ENCODE measurements at places on chromosomes 11 and 22.

DNA sequence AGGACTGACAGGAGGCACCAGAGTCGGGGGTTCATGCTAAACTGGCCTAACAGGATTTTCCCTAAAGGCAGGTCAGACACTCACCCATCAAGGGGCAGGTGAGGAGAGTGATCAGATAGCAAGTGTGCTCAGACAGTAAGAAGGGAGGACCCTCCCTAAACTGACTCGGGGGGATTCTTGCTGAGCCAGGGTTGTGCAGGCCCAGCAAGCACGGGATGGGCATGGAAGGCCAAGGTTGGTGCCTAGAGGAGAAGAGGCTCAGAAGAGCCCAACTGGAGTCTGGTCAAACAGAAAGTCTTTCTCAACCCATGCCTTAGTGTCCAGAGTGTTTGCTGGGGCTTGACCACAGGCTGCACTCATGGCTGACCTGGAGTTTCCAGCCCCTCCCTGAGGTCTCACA lies 6.2 kb upstream of the APOL1 start:
- H3K36me3 ChIP-seq: no peaks in the 10 kb centered on the region
- no peak for DNase-seq
- H3K4me3 ChIP-seq: no peak overlapping the region
- no peaks in the 10 kb centered on the region for H3K27me3 ChIP-seq

- H3K27ac ChIP-seq: no peak overlapping the region
- DNase-seq: no peak
- H3K4me3 ChIP-seq: no peak overlapping the region
- H3K36me3 ChIP-seq: no peaks in the 10 kb centered on the region
- no peaks in the 10 kb centered on the region for H3K27me3 ChIP-seq
These were observed 15.5 kb downstream of the KIAA0930 start for GRCh38 chr22:45224988-45225731.

DNA sequence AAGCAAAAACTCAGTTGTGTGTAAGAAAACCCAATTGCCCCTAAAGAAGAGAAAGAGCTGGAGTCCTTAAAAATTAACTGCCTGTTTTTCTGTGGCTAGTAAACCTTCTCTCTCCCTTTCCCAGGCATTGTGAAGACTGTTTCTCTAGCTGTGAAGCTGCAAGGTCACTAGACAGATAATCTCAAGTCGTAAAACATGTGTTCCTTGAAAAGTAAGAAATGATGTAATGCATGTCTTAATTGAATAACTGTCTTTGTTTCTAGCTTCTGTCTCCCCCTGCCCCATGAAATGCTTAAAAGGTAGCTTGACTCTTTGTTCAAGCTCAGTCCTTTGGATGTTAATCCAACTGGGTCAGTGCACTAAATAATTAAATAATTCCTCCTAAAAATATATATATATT lies 29.5 kb upstream of the FAM181B start:
- no peaks in the 10 kb centered on the region for H3K27me3 ChIP-seq
- H3K27ac ChIP-seq: no peak overlapping the region
- no peak overlapping the region for H3K4me3 ChIP-seq
- no peaks in the 10 kb centered on the region for H3K4me1 ChIP-seq
- no peaks in the 10 kb centered on the region for H3K36me3 ChIP-seq

DNA sequence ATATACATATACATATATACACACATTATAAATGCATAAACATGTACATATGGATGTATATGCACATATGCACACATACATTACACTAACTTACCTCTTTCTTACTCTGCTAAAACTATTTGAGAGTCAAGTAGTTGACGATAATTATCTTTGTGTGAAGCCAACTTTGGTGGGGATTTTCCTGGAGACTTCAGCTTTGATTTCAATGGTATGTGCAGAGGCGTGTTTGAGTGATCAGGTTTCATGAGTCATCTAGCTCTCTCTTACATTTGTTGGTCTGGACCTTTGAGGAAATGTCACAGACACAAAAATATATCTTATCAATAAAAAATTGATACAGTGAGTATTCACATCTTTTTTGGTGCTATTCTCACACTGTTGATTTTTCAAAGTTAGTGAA lies 769.1 kb upstream of the LUZP2 start:
- no peak overlapping the region for H3K27ac ChIP-seq
- peaks cover 8% of the 10 kb centered on the region for H3K4me1 ChIP-seq
- H3K27me3 ChIP-seq: no peaks in the 10 kb centered on the region
- no peak for DNase-seq
- H3K4me3 ChIP-seq: no peak overlapping the region

DNA sequence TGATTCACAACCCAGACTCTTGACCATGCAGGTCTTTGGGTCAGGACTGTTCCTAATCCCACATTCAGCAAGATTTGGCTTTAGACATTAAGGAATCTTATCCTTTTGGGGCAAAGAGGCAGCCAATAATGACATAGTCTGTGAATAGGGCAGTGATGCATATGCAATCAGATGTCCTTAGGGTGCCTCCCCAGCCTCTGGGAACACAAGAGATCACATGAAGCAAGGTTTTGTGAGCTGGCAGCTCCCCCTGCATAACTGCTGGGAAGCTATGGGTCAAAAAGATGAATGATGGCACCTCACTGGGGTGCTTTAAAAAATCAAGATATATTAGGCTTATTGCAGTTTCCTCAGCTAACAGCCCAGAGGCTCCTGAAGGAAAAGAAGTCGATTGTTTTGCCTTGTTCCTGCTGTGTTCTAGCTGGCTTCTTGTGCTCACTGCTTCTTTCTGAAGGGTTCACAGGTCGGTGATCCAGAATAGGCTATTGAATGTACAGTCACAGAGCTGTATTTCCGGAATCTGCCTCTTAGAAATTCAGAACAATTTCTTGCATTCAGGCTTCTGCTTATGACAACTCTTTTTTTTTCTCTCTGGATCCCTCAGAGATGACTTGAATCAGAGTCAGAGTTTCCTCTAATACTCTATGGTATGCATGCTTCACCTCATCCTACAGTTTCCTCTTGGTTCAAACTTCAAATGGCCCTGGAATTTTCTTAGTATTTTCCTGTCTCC lies 31.7 kb downstream of the INSC start:
- no peak overlapping the region for H3K27ac ChIP-seq
- no peaks in the 10 kb centered on the region for H3K27me3 ChIP-seq
- H3K4me3 ChIP-seq: no peak overlapping the region
- H3K4me1 ChIP-seq: peaks cover 7% of the 10 kb centered on the region

GRCh38 chr11:93236741-93237675 lies 39.2 kb upstream of the SLC36A4 start:
- peaks cover 5% of the 10 kb centered on the region for H3K27me3 ChIP-seq
- H3K36me3 ChIP-seq: no peaks in the 10 kb centered on the region
- H3K4me3 ChIP-seq: no peak overlapping the region
- no peak overlapping the region for H3K27ac ChIP-seq

All from large intestine (tissue), 12 donors.